ENCODE measurements at places on chromosomes 16 and 17. TPM values are rescaled to one million over a fixed set of nuclear protein-coding genes. Genes with fewer than 3 reads are reported as not detected.

DNA sequence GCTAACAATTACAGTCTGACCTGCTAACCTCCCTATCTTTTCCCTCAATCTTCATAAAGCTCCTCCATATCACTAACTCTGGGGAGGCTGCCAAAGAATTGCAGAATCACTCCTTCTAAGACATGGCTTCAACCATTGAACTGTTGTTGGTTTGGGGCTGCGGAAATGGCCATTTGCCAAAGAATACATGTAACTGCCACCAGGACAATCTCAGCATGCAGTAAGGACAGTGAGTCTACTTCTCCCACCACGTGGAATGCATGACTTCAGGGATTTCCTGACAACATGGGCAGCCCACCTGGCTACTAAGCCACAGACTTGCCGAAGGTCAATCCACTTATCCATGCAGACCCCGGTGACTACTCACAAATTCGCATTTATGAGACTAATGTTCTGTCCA is 104.3 kb upstream of the NUDT7 start:
- no peaks in the 10 kb centered on the region for H3K4me1 ChIP-seq
- no peak overlapping the region for H3K27ac ChIP-seq
- no peaks in the 10 kb centered on the region for H3K36me3 ChIP-seq

- DNase-seq: no peak
- no peaks in the 10 kb centered on the region for H3K36me3 ChIP-seq
- no peak overlapping the region for H3K27ac ChIP-seq
These were observed 6.0 kb downstream of the CA4 start for GRCh38 chr17:60155815-60156214.

The CDH8 gene
- not detected for total RNA-seq

The AFMID gene
- 13.6 TPM for total RNA-seq

The COG4 gene
- 48.7 TPM for total RNA-seq

Data from activated naive CD4-positive, alpha-beta T cell treated with anti-CD3 and anti-CD28 coated beads for 36 hours (primary cell).